Activated naive CD8-positive, alpha-beta T cell treated with anti-CD3 and anti-CD28 coated beads, Interleukin-2, amount 10 ng/mL, durations not matched to agents 7 days and 5 days (primary cell): ENCODE measurements at places on chromosomes 11 and 22.

- DNase-seq, result no peak
Measured at GRCh38 chr11:22273781-22274180, 64.4 kb upstream of the SLC17A6 start.

GRCh38 chr11:35494957-35495490 lies 30.4 kb downstream of the PAMR1 start:
- no peak for DNase-seq

DNA sequence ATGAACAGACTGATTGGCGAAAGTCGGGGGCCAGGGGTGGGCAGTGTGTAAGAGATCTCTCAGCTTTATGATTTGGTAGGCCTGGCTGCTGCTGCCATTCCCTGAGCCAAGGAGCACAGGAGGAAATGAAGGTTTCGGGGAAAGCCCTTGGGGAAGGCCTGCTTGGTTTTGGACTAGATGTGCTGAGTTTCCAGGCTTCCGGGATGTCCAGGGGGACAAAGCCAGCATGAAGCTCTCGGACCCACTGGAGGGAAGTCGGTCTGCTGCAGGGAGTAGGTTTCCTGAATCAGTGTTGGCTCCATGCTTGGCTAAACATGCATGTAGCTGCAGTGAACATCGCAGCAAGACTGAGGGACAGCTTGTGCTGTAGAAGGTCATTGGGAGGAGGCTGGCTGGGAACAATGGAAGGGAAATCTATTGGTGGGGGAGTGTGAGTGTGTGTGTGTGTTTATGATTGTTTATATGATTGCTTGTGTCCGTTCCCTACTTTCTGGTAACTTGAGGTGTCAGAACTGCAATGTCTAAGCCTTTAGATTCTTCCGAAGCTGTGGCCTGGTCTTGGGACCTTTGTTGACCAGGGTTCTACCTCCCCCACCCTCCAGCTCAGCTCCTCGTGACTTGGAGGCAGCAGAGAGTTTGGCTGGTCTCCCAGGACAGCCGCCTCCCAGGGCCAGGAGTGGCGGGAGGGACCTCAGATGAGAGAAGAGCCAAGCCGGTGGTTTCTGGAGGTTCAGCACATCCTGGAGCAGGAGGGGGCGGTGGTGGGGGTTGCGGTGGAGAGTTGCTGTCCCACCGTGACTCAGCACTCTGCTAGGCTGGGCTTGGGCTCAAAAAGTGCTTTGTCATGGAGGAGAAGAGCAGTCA lies 4.0 kb upstream of the FTH1 start:
- peak; percentile 37 for DNase-seq

DNA sequence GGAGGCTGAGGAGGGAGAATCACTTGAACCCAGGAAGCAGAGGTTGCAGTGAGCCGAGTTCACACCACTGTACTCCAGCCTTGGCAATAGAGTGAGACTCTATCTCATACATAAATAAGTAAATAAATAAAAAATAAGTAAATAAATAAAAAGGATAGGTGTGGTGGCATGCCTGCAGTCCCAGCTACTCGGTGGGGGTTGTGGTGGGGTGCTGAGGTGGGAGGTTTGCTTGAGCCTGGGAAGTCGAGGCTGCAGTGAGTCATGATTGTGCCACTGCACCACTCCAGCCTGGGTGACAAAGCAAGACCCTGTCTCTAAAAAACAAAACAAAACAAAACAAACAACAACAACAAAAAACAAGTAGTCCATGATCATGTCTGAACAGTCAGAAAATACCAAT lies 3.1 kb downstream of the LARGE2 start:
- no peak for DNase-seq
